ENCODE measurements at places on chromosomes 13 and 19. TPM values are rescaled to one million over a fixed set of nuclear protein-coding genes. Genes with fewer than 3 reads are reported as not detected.
A peak's percentile ranks its signal among the peaks of the same experiment; 100 is the strongest.

DNA sequence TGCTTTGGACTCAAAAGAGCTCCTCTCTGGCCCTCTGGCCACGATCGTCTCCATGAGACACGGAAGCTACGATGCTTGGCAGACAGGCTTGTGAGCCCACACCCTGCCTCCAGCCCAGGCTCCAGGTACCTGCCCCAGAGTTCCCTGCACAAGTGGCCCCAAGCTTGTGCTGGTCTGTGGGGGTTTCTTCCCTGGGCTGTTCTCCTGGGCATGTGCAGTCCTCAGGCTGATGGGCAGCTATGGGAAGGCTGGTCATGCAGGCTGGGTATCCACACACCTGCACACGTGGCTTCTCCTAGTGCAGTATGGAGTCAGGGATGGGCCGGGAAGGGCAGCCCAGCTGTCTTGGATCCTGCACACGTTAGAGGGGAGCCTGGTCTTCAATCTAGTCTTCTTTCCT is 43.1 kb downstream of the TEX29 start:
- no peak overlapping the region for H3K27ac ChIP-seq
- H3K4me1 ChIP-seq = no peaks in the 10 kb centered on the region
- H3K27me3 ChIP-seq = peaks cover 5% of the 10 kb centered on the region
- no peak overlapping the region for H3K4me3 ChIP-seq

DNA sequence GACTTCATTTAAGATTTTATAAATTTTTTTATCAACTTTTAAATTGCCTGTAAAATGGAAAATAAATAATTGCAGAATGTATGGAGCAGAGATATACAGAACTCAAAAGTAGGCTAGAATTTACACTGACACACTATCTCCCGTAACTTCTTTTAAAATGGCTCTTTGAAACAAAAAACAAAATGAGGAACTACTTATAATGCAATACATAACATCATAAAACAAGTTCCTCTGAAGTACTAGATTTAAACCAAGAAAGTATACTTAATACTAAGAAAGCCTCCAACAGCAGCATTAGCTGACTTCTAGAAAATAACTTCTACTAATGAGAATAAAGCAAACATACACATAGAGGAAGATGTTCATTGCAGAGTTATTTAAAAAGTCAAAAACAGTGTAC is 17.0 kb downstream of the RBM26 start:
- H3K4me3 ChIP-seq = peak overlapping the region; percentile 52
- DNase-seq = no peak
- peaks cover 77% of the 10 kb centered on the region for H3K4me1 ChIP-seq

DNA sequence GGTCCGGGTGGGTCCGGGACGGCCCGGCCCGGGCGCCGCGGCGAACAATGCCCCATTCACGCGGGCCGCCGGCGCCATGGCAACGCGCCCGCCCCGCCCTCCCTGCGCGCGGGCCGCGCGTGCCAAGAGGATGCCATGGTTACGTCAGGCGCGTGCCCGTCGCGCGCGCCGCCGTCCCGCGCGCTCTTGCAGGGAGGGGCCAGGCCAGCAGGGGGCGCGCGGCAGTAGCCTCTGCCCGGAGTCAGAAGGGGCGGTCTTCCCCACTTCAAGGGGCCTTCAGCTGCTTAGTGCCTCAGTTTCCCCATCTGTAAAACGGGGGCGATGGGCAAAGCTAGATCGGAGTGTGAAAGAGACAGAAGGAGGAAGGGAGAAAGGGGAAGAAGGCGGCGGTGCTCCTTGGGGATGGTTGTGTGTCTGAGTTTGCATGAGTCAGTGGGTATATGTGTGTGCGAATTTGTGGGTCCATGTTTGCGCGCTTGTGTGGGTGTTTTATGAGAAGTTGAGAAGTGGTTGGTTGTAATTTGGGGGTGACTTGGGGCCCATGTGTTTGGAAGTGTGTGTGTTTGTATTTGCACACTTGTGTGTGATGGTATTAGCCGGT is 11.6 kb upstream of the NFIX start:
- H3K27ac ChIP-seq = no peak overlapping the region
- peaks cover 3% of the 10 kb centered on the region for H3K27me3 ChIP-seq
- no peaks in the 10 kb centered on the region for H3K36me3 ChIP-seq
- H3K4me3 ChIP-seq = no peak overlapping the region
- H3K4me1 ChIP-seq = peaks cover 5% of the 10 kb centered on the region

DNA sequence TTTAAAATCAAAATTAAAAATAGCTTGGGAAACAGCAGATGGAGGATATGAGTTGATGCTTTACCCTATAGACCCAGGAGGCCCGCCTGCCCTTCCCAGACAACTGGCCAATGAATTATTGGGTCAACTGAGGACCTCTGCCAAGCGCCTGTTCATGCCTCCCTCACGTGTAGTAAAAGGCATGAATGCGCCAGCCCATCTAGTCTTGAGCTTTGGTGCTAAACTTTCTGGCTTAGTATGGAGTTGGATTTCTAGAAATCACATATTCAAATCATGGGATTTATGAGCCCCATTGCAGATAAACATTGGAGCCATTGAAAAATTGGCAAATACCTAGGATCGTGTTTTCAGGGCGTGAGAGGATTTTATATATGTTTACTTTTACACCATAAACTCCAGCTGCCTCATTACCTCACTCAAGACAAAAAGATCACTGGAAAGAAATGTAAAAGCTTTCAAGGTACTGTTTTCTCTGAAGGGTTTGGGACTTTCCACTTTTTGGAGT is 47.1 kb downstream of the COL4A2 start:
- H3K4me3 ChIP-seq = no peak overlapping the region
- peaks cover 2% of the 10 kb centered on the region for H3K27me3 ChIP-seq
- H3K36me3 ChIP-seq = no peaks in the 10 kb centered on the region
- H3K27ac ChIP-seq = no peak overlapping the region

- peaks cover 77% of the 10 kb centered on the region for H3K4me1 ChIP-seq
- no peaks in the 10 kb centered on the region for H3K27me3 ChIP-seq
- H3K36me3 ChIP-seq = peaks cover 23% of the 10 kb centered on the region
- DNase-seq = no peak
Measured at GRCh38 chr13:73972545-73972944, 161.7 kb downstream of the KLF12 start.

GRCh38 chr19:53942001-53942786 is 20.5 kb upstream of the CACNG8 start:
- H3K4me3 ChIP-seq = no peak overlapping the region
- peaks cover 49% of the 10 kb centered on the region for H3K27me3 ChIP-seq
- DNase-seq = no peak
- no peaks in the 10 kb centered on the region for H3K36me3 ChIP-seq
- H3K4me1 ChIP-seq = no peaks in the 10 kb centered on the region

DNA sequence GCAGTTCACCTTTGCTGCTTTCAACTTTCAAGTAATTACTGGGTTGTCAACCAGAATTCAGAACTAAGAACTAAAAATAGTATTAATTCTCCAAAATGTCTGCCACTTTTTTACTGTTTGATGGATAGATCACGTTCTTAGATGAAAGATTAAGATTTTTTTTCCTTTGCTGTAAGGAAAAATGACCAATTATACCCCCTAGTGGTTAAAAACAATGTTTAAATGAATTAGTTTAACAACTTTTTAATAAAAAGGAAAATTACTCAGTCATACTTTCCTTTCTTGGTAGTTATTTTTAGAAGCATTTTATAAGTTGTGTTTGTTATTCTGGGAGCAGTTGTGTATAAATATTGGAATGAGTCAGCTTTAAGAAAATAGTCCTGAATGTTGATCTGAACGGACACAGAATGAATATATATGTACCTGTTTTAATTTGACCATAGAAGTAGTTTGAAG is 4.6 kb downstream of the TM9SF2 start:
- H3K36me3 ChIP-seq = peaks cover 46% of the 10 kb centered on the region
- H3K4me1 ChIP-seq = peaks cover 88% of the 10 kb centered on the region
- H3K4me3 ChIP-seq = peak overlapping the region; percentile 65
- H3K27ac ChIP-seq = peak overlapping the region; percentile 84
- no peaks in the 10 kb centered on the region for H3K27me3 ChIP-seq

- DNase-seq = no peak
- no peaks in the 10 kb centered on the region for H3K36me3 ChIP-seq
- H3K4me1 ChIP-seq = no peaks in the 10 kb centered on the region
- H3K27me3 ChIP-seq = peaks cover 5% of the 10 kb centered on the region
Measured at GRCh38 chr13:111392486-111392885, 72.0 kb downstream of the TEX29 start.

GRCh38 chr19:940591-941291 is 14.9 kb downstream of the ARID3A start:
- H3K27ac ChIP-seq = peak overlapping the region; percentile 80
- peak; percentile 73 for DNase-seq
- no peaks in the 10 kb centered on the region for H3K27me3 ChIP-seq

GRCh38 chr13:54373211-54373610 is 1344.6 kb downstream of the OLFM4 start:
- H3K4me1 ChIP-seq = no peaks in the 10 kb centered on the region
- no peak overlapping the region for H3K27ac ChIP-seq
- H3K36me3 ChIP-seq = no peaks in the 10 kb centered on the region

DNA sequence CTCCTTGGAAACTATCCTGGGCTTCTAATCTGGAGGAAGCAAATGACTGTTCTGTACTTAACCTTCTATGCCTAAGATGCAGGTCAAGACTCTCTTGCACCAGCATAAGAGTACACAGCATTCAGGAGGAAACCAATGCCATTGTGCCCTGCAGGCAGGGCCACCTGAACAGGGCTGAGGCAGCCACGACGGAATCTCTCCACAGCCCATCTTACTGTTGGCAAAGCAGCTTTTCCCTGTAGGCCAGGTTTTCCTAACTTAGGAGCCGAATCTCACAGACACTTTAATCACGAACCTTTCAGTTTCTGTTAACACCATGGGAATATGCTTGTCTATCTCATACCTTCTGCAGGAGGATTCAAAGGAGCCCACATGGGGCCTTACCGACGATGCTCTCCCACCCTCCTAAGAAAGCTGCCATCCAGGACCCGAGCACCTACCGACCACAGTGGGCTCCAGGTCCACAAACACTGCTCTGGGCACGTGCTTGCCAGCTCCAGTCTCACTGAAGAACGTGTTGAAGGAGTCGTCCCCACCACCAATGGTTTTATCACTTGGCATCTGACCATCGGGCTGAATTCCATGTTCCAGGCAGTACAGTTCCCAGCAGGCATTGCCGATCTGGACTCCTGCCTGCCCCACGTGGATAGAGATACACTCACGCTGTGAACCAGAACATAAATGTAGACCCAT is 2.6 kb downstream of the TUBA3C start:
- no peaks in the 10 kb centered on the region for H3K4me1 ChIP-seq
- DNase-seq = no peak
- no peaks in the 10 kb centered on the region for H3K27me3 ChIP-seq
- no peak overlapping the region for H3K27ac ChIP-seq
- H3K36me3 ChIP-seq = no peaks in the 10 kb centered on the region
- no peak overlapping the region for H3K4me3 ChIP-seq

The HMG20B gene
- total RNA-seq = 51.0 TPM

The ZNF829 gene
- total RNA-seq = 7.6 TPM

The RGL3 gene
- total RNA-seq = 0.33 TPM

The ZNF667 gene
- 2.0 TPM for total RNA-seq
